ENCODE measurements at places on chromosomes 2 and 18.
A peak's percentile ranks its signal among the peaks of the same experiment; 100 is the strongest.

- no peak for ATAC-seq
Observed at GRCh38 chr18:6414723-6415417, at the start of gene L3MBTL4. L3MBTL4 (minus strand) TSS chr18:6414911; CDS start chr18:6311625, 103,286 bp downstream.

DNA sequence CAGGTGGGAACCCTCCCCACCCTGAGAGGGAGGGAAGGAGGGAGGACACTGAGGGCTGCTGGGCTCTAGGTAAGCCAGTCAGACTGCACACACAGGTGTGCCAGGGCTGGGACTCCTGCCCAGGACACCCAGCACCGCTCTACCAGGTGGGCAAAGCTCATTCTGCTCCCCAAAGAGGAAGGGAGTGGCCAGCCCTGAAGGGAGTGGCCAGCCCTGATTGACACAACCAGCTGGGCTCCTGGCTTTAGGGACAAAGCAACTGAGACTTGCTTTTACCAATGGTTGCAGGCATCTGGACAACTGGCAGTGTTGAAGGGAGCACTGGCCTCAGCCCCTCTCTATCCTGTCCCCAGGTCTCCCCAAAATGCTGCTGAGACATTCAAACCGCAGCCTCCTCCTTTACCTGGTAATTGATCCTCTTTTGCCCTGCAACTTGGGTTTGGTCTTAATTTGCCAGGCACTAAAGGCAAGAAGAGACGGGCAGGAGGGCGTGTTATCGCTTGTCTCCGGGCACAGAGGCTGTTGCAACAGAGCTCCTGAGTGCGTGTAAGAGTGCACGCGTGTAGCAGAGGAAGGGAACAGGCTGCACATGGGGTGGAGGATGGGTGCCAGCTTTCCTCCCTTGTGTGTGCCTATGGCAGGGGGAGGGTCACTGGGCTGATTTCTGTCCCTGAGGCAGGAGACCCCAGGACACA is 14.5 kb upstream of the FOSL2 start:
- no peak for ATAC-seq

DNA sequence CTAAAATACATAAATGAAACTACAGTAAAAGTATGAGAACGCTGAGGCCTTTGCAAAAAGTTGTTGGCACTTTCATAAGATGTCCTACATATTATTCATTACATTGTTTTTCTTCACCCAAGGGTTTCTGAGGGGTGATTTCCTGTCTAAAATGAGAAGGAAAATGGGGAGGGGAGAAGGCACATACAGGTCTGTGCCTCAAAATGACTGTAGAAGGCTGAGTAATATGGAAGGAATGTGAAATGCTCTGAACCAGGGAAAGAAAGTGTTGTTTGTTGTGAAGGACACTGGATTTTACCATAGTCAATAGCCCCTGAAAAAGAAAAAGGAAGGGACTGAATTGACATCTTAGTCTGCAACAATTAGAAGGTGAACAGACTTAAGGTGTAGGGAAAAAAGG is 99.5 kb upstream of the RNF152 start:
- ATAC-seq = peak; percentile 93

DNA sequence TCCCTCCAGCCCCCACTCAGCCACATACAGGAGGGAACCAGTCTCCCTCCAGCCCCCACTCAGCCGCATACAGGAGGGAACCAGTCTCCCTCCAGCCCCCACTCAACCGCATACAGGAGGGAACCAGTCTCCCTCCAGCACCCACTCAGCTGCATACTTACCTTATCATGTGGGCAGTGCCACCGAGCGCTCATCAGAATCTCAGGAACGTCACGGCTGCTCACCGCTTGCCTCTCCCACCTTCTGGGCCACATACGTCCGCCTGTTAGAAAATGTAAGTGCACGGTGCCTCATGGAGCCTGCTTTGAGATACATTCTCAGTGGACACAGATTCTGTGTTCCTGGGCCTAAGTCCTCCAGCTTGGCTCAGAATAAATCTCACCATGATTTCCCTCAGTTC is 124.8 kb downstream of the PXDN start:
- ATAC-seq = no peak

- peak; percentile 49 for ATAC-seq
Observed at GRCh38 chr2:71930049-71930681, 217.5 kb downstream of the CYP26B1 start.

DNA sequence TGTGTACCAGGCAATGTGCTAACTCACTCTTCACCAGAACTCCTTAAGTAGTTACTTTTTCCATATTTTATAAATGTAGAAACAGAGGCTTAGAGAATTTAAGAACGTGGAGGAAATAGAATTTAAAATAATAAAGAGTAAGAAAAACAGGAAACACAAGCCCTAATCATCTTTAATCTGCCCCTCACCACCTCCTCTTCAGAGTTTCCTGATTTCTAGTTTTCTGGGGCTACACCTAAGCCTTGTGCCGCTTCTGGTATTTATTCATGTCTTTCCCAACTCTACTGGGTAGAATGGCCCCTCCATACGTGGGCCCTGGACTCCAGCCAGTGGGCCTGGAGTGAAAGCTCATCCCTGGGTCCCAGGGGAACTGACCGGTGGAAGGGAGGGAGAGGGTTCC is 85.4 kb downstream of the RTN4 start:
- no peak for ATAC-seq

- ATAC-seq = no peak
Observed at GRCh38 chr2:132731441-132731840, 61.4 kb upstream of the LYPD1 start.

DNA sequence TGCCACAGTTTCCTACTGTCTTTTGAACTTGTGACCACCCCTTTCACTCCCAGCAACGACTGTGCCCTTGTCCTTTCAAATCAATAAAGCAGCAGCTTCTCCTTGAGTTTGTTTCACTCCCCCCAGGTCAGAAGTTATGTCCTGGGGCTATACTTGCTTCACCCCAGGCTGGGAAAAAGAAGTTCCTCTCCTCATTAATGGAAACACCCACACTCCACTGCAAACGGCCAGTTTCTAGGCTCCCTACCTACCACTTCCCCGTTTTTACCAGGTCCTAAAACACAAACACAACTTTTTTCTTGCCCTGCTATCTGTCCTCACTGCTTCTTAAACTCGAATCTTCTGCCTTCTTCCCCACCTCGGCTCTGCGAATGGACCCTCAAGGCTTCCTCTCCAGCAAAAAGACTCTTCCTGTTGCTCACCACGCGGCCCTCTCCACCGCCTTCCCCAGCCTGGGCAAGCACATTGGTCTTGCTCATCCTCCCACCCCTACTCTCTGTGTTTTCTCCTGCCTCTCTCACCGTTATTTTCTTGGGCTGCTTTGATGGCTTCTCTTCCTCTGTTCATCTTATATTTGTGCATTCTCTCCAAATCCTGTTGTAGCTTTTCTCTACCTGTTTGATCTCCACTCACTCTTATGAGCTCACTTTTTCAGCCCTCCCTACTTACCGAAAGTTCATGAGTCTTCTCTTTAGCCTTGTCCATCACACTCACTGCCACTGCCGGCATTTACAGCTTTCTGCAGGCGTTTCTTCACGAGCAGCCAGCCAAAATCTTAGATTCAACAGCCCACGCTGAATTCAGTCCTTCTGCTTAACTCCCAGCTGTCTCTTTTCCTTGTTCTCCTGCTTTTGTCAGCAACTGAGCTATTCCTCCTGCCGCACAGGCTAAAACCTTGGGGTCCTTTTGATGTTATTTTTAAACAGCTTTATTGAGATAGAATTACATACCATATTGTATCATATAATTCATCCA is 7.0 kb upstream of the SP5 start:
- no peak for ATAC-seq

GRCh38 chr2:64434039-64434657 is 19.8 kb upstream of the LGALSL start:
- ATAC-seq = no peak

DNA sequence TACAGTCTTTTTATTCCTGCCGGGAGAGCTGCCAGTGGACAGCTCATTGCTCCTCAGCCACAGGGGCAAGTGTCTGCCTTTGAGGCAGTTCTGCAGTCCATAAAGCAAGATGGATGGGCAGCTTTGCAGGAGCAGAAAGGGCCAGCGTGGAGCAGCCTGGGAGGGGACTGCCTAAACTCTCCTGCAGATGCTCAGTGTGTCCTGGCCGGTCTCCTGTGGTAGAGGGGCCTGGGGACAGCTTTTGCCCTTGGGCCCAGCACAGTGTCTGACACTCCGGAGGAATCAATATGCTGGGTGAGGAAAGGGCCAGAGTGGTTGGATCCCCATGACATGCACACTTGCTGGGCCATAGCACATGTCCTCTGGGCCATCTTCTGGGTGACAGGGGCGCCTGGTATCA is 65.7 kb upstream of the DAPL1 start:
- ATAC-seq = no peak

GRCh38 chr18:69727912-69728572 is 219.6 kb downstream of the CD226 start:
- peak; percentile 73 for ATAC-seq

DNA sequence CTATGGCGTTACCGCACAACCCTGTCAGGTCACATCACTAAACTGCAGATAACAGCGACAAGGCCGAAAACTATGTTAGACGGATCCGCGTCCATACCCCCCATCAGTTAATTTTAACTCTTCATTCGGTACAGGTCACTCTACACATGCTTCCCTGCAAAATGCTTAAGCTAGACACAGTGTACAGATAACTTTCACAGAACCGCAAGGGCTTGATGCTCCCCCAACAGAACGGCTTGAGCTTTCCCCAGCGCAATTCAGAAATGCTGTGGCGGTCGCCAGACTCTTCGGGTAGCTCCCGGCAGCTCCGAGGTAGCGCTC is 283 bp upstream of the RBBP8 start:
- peak; percentile 71 for ATAC-seq

DNA sequence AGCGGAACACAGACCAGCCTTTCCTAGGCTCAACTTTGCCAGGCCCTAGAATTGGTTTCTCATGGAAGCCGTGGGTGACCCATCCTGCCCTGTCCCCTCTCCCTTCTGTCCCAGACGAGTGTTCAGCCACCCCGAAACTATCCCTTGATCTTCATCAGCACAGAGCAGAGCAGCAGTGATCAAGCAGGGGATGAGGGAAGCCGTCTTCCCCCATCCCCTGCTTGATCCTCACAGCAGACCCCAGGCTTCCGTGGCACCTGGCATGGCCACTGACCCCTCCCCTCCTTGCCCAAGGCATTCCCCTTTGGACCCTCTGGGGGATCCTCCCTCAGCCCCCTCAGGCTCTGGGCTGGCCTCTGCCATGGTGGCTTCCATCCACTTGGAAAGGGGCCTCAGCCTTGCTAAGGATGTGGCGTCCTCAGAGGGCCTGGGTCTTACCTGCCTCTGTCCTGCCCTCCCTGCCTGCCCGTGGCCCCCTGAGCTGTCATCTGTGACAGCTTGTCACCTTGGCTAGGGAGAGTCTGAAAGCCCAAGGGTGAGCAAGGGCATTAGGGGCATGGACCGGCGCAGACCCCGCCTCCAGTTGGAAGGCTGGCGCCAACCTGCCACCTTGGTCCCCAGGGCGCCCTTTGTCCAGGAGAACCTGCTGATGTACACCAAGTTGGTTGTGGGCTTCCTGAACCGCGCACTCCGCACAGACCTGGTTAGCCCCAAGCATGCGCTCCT is 10.4 kb upstream of the CCDC74A start:
- no peak for ATAC-seq

DNA sequence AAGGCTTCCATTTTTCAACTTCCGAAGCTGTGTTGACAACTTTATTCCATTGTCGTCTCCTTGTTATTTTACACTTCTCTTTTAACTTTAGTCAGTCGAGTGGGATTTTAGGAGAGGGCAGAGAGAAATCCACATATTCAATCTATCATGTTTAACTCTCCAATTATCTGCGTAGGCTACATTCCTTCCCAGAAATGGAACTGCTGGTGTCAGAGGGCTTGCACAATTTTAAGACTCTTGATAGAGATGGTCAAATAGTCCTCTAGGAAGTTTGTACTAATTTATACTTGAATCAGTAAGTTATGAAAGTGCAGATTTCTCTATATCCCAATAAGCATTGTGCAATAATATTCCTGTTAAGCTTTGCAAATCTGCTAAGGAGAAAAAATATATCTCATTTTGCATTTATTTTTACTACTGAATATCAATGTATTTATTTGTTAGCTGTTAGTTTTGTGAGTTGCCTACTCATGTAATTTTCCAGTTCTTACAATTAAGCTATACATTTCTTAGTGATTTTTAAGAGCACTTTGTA is 95.6 kb downstream of the CYP26B1 start:
- ATAC-seq = no peak

GRCh38 chr2:145530653-145531052 is 1010.7 kb upstream of the ZEB2 start:
- no peak for ATAC-seq

GRCh38 chr2:50125246-50125645 is 906.7 kb downstream of the NRXN1 start:
- ATAC-seq = no peak

DNA sequence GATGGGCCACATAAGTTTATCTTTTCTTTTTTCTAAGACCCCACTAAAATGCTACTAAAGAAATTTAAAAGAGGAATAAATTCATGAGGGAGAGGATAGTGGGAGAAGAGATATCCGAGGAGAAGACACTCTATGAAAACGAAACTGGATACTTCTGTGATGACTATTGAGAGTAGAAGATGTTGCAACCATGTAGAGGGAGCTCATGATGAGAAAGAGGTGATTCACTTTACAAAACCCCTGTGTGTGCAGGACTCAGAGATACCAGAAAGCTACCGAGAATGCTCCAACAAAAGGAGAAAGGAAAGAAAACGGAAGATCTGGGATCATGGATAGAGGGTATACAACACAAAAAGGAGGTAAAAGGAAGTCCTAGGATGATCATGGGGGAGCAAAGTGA is 34.9 kb downstream of the SLC38A11 start:
- peak; percentile 98 for ATAC-seq

DNA sequence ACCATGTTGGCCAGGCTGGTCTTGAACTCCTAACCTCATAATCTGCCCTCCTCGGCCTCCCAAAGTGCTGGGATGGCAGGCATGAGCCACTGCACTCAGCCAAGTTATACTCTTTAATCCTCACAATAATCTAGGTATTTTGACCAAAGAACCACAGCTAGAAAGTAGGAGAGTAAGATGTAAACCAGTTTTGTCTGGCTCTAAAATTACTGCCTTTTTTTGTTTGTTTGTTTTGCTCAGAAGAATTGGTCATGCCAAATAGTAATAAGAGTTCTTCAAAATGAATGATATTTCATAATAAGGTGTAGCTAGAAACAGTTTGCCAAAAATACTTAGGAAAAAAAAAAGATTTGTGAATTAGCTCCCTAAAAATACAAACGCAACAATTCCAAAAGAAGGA is 36.7 kb downstream of the SCN2A start:
- ATAC-seq = no peak

- no peak for ATAC-seq
Observed at GRCh38 chr18:1779587-1779986, 791.7 kb downstream of the METTL4 start.

Data from SK-N-SH treated with all-trans-retinoic acid at 6 μM for 48 hours (cell line).